ENCODE measurements at places on chromosomes 2 and 18.

GRCh38 chr2:130765464-130765863 is 10.1 kb downstream of the AMER3 start:
- DNase-seq = no peak

- no peak for DNase-seq
These were observed 334.3 kb downstream of the CYP26B1 start for GRCh38 chr2:71813315-71813714.

DNA sequence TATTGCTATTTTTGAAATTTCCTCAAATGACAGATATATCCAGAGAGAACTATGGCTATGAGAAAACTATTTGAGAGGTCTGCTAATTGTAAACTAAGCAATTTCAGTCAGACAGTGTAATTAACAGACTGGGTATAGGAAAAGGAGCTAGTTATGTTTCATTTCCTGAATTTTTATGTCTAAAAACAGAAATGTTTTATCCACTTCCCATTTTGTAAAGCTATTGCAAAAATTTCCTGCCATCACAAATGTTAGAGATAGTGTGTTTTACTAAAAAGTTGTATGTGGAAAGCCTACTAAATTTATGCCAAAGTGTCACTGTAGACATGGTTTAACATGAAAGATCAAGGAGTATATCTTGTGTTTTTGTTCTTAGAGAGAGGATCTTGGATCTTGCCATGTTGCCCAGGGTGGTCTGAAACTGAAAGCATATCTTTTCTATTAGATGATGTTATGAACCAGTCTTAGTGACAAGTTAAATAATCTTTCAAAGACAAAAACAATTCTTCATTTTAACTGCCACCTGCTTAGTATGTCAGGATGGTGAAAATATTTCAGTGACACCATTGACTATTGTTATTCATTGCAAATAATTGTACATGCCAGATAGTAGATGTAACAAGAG is 40.5 kb upstream of the ITPRID2 start:
- no peak for DNase-seq

DNA sequence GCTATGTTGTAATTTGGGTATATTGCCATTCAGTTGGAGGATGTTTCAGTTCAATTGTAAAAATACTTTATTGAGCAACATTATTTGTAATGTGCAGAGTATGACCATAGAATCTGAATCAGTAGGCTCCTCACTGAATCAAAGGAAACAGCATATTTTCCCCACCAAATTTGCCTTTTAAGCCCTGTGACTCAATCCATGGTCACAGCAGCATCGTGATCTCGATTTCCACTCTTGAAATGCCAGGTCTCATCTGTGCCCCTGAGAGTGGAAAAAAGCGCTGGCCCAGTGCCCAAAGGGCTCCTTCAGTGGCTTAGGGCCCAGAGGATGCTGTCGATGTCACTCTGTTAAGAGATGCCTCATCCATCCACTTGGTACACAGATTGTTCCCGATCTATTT is 57.5 kb downstream of the FHOD3 start:
- no peak for DNase-seq

DNA sequence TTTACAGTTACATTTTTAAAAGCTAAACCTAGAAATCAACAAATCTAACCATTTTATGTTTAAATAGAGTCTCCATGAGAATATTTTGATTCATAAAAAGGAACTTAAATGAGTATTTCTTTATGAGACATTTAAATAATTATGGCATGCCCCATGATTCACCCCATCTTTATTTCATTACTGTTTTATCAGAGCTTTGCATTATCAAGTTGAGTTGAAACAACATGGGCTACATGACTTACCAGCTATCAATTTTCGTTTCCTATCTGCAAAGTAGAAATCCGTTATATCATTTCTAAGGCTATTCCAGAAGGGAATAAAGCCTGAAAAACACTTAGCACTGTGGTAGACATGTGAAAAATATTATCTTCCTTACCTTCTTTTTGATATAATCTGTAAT is 161.5 kb downstream of the GALNT3 start:
- no peak for DNase-seq

DNA sequence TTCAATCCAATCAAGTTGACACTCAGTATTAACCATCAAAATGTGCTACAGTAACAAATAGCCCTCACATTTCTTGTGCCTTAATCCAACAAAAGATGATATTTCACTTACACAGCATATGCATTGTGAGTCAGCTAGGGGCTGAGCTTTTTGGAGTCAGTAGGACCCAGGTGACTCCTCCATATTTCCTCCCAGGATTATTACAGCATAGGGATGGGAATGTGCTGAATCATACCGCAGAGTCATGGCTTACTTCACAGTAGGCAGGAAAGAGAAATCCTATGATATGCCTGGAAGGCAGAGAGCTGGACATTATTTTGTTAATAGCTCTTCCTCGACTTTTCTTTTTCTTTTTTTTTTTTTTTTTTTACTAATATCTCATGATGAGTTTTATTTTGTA is 153.3 kb downstream of the TMEM182 start:
- no peak for DNase-seq

GRCh38 chr2:164899121-164899520 is 56.2 kb downstream of the SLC38A11 start:
- DNase-seq = no peak

DNA sequence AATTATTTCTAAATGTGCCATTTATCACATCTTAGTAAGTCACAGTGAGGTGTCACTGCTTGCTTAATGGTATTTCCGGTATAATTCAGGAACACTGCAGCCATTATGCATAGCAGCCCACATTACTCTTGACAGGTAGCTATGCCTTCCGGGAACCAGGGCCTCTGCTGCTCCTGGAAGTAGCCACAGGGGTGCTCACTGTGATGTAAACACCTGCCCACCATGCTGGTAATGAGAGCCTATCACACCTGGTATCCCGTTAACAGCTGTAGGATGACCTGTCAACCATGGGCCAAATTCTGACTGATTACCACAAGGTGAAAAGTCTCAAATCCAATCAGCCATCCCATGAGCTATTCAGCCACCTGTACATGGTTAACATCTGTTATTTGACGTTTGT is 647.0 kb upstream of the NXPH2 start:
- no peak for DNase-seq

DNA sequence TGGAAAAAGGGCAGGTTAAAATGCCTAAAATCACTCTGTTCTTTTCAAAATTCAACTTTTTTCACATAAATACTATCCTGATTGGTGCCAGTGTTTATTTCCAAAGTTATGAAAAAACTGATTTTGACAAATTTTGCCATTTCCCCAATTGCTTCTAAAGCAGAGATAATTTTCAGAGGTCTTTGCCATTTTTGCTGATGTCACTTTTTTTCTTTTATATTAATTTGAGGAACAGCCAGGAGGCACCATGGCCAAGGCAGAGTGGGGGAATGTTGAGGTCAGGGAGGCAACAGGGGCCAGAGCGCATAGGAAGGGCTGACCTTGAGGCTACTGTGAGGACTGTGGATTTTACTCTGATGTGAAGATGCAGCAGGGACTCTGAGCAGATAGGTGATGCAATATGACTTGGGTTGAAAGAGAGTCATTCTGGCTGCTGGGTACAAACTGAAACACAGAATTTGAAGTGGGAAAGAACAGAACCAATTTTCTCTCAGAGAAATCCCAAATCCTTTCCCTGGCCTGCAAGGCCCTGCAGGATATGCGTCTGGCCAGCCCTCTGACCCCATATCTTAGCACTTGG is 75.1 kb upstream of the LDAH start:
- no peak for DNase-seq

- no peak for DNase-seq
These were observed 23.6 kb downstream of the SP100 start for GRCh38 chr2:230439590-230439989.

DNA sequence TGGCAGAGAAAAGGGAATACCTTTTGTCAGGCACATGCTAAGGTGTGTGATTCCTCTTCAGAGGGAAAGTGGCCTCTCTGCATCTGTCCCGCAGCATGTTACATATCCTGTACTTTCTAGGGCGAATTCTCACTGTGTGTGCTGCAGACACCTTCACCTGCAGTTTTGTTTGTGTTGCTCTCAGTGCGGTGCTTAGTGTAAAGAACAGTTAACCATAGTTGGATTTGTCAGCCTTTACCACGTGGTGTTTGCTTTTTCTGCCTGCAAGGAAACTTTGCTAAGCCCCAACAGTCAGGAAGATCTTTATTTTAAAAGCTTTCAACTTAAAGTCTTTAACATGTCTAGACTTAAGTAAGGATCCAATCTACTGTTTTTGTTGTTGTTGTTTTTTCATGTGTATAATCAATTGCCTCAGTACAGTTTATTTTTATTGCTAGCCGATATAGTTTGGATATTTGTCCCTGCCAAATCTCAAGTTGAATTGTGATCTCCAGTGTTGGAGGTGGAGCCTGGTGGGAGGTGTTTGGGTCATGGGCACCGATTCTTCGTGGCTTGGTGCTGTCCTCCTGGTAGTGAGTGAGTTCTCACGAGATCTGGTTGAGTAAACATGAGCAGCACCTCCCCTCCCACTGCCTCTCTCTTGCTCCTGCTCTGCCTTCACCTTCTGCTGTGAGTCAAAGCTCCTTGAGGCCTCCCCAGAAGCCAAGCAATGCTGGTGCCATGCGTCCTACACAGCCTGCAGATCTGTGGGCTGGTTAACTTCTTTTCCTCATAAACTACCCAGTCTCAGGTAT is 90.6 kb downstream of the SNTG2 start:
- no peak for DNase-seq

- no peak for DNase-seq
These were observed 19.1 kb downstream of the EIF4E2 start for GRCh38 chr2:232569541-232569940.

DNA sequence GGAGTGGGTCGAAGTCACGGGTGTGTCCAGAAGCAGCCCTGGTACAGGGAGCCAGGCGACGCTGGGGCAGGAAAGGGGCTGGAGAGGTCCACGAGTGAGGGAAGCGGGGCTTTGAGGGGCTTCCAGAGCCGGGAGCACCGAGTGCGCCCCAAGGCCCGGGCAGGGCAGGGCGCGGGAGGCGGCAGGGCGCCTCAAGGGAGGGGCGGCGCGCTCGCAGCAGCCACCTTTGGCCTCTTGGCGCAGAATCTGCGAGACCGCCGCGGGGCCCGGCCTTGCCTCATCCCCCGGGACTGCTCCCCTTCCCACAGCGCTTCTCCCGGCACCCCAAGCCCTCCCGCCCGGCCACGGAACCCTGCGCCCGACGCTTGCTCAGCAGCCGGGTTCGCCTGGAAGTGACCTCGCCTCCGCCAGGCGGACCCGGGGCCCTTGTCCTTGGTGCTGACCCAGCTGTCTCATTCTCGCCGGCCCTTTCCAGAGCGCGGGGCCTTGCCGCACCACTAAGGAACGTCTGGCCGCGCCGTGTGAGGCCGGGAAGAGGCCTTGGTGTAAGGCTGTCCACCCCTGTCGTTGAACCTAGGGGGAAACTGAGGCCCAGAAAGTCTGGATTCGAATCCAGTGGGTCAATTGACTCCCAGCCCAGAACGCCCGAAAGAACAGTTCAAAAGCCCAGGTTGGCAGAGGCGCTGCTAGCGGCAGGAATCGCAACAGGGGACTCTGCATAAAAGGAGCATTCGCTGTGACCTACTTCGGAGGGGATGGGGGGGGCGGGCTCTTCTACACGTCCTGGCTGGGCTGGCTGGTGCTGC is 584 bp upstream of the DNER start:
- peak; percentile 5 for DNase-seq

- no peak for DNase-seq
These were observed 52.8 kb downstream of the EIF2AK3 start for GRCh38 chr2:88574445-88574844.

DNA sequence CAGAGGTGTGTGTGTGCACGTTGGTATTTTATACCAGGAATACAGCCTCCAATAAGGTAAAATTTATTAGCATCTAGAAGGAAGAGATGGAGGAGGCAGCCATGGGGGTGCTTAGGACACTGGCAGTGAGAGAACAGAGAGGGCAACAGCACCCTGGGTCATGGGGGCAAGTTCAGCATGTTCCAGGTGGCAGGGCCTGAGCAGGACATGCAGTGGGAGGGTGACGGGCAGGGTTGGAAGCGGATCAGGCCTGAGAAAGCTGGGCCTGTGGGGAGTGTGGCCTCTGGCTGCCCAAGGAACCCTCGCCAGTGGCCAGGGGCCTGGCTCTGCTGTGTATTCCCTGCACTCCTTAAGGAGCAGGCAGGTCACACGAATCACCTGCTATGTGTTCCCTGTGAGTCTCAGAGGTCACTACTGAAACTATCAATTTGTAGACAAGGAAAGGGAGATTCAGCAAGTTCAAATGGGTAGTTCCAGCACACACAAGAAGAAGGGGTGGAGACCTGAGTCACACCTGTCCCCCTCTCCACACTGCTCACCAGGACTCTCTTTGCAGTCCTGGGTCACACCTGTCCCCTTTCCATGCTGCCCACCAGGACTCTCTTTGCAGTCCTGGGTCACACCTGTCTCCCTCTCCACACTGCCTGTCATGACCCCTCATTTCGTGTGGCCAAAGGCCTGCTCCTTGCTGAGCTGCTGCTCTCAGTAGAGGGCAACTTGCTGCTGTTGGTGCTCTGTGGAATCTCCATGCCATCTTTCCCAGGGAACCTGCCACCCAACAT is 463.9 kb upstream of the HS6ST1 start:
- DNase-seq = no peak

- DNase-seq = no peak
These were observed 15.1 kb upstream of the MBOAT2 start for GRCh38 chr2:9018534-9018933.

DNA sequence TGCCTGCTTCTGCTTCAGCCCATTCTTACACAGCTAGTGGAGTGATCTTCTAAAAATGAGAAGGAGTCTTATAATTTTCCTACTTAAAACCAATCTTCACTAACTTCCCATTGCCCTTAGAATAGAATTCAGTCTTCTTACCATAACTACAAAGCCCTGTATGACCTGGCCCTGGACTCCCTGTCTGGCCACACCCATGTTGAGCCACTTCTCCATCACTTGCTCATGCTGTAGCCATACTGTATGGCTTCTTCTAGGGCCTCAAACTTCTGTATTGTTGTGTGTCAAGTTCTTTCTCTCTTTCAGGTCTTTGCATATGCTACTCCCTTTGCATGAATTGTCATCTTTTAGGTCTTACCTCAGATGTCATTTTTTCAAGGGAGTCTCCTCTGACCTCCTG is 11.2 kb downstream of the DGUOK start:
- DNase-seq = no peak

DNA sequence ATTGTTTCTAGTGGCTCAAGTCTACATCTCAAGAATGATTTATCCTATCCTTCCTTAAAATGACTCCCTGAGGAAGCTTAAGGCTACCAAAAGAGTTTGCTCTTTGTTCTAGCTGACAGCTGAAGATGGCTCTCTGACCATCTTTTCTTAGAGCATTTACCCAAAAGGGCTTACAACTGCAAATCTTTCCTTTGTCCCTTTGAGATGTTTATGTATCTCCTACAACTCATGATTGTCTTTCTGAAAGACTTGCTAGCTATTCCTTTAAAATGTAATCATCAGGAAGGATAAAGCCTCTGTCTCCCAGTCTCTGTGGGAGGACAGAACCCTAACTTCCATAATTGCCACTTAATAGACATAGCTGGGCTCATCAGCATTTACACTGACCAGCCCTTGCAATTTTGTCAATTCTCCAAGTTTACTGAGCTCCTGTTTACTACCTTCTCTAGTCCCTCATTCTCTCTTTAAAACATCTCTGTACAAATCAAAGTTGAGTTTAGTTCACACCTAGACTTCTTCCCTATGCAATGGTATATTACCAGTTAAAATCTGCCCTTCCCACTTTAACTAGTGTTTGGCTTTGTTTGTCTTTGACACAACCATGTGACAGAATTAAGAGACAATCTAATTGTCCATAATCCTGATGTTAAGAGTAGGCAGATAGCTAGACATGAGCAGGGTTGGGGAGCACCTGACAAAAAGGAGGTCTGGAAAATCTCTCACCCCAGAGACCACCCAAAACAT is 188.2 kb downstream of the PTH2R start:
- no peak for DNase-seq
